ENCODE measurements at places on chromosomes 7 and 10. TPM values are rescaled to one million over a fixed set of nuclear protein-coding genes. Genes with fewer than 3 reads are reported as not detected.

GRCh38 chr10:129703287-129704137 lies 236.5 kb downstream of the MGMT start:
- no peak for DNase-seq

DNA sequence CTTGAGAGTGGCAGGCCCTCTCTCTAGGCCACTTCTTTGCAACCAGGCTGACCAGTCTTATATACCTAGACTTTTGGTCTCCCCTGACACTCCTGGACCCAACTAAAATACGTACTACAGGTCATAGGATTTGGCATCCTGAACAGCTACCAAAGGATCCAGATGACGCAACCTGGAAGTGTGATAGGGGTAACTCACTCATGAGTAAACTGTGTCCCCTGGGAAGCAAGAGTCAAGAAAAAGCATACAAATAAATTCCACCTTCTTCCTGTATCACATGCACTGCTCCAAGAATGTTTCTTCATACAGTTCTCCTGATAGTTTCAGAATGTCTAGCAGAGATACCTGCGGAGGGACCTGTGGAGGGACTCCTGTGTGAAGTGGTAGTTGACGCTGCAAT lies 172.3 kb downstream of the MDFIC start:
- DNase-seq = no peak

ZNF804B gene
- total RNA-seq = not detected

ENKUR gene
- total RNA-seq = 1.8 TPM

SRRM3 gene
- 16.4 TPM for total RNA-seq
